ENCODE measurements at places on chromosomes 4 and X.

GRCh38 chr4:18691431-18692200 lies 670.1 kb upstream of the LCORL start:
- DNase-seq = no peak

- DNase-seq = no peak
Observed at GRCh38 chr4:1597021-1597931, 86.8 kb downstream of the FAM53A start.

DNA sequence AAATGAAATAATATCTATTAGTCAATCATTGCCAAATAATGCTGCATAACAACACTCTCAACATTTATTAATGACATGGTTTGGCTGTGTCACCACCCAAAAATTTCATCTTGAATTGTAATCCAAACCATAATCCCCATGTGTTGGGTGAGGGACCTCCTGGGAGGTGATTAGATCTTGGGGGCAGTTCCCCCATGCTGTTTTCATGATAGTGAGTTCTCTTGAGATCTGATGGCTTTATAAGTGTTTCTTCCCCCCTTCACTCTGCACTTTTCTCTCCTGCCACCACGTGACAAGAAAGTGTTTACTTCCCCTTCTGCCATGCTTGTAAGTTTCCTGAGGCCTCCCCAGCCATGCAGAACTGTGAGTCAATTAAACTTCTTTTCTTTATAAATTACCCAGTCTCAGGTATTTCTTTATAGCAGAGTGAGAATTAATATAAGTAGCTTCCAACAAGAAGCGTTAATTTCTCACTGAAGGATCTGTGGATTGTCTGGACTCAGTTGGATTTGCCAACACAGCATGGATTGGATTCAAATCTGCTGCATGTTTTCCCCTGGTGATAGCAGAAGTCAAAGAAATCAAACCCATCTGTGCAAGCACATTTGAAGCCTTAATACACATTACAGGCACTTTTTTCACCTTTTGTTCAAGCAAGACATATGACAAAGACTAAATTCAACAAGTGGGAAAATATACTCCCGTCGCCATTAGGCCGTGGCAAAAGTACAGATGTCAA lies 216.6 kb downstream of the PDGFC start:
- no peak for DNase-seq

- no peak for DNase-seq
Observed at GRCh38 chr4:120847019-120847582, 75.4 kb downstream of the PRDM5 start.

GRCh38 chr4:103168993-103169392 lies 29.1 kb downstream of the CENPE start:
- no peak for DNase-seq

- DNase-seq = no peak
Observed at GRCh38 chr4:8308856-8309771, 39.6 kb downstream of the HTRA3 start.

GRCh38 chr4:75843596-75843995 lies 58.7 kb downstream of the PPEF2 start:
- no peak for DNase-seq

DNA sequence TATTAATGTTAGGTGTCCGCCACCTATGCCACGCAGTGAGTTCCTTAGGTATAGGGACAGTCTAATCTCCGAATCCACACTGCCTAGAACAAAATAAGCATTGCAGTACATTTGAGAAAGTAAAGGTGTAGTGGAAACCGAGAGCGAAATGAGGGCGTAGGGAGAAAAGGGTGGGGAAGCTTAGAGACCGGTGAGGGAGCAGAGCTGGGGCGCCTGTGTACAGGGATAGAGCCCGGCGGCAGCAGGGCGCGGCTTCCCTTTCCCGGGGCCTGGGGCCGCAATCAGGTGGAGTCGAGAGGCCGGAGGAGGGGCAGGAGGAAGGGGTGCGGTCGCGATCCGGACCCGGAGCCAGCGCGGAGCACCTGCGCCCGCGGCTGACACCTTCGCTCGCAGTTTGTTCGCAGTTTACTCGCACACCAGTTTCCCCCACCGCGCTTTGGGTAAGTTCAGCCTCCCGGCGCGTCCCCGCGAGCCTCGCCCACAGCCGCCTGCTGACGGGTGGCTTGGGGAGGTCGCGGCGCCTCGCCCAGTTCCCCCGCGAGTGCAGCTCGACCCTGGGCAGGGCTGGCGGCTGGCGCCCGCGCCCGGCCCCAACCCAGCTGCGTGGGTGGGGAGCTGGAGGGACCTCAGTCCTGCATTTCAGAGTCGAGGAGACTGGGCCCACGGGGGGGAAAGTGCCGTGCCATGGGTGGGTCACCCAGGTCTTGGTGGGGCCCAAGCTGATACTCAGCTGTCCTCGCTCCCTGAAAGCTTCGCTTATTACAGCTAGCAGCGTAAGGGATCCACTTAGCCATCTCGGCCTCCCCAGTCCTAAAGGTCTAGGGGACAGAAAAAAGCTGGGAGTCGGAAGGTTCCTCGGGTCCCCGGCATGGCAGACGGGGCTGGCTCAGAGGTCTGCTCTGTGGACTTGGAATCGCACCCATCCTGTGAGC lies at the start of gene ANXA3:
TSS of gene ANXA3 (plus strand) at position 351 of the 932 bp plus-strand sequence. CDS start 2,704 bp downstream, outside the sequence.
- DNase-seq = no peak

GRCh38 chrX:139287155-139287924 lies 243.2 kb upstream of the F9 start:
- no peak for DNase-seq

DNA sequence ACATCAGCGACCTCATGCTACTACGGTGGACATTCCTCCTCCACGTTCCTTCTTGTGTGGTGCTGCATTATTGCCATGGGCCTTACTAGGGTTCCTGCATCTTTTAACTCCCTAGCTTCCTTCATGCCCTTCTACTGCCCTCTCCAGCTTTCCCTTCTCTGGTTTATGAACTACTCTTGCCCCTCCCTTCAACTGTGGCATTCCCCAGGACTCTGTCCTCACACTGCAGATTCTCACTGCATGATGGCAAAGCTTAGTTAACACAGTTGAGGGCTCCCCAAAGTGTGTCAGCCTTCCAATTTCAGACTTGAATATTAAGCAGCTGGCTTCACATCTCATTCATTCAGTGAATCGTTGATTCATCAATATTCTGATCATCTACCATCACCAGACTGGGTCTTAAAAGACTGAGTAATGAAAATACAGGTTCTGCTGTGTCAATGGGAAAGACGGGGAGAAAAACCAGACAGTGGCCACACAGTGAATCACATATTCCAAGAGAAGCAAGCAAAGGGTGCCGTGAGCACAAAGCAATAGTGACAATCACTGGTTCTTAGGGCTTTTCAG lies 53.0 kb downstream of the ZFX start:
- no peak for DNase-seq

DNA sequence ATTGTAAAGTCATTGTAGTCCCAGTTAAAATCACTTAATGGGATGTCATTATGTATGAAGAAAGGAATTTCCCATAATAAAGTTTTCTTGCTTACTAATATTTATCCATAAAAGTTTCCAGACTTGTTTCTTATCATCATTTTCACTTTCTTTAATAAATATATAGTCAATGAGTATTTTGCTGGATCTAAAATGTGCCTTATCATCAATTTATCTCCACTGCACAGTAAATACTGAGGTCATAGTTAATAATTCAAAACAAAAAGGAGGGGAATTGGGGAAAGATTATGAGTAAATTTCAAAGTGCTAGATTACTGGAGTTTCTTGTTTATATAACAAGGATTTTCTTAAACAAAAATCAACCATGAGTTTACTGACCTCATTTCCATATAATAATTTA lies 279.5 kb upstream of the DKK2 start:
- DNase-seq = no peak
